Stimulated activated CD8-positive, alpha-beta memory T cell treated with anti-CD3 and anti-CD28 coated beads, Interleukin-2, amount 100 ng/mL, for 48 hours (primary cell): ENCODE measurements at places on chromosomes 13 and 19.

GRCh38 chr19:32908641-32909190, 39.1 kb upstream of the SLC7A9 start:
- DNase-seq: no peak

- DNase-seq: no peak
Observed at GRCh38 chr13:40580566-40581276, 85.7 kb downstream of the FOXO1 start.

DNA sequence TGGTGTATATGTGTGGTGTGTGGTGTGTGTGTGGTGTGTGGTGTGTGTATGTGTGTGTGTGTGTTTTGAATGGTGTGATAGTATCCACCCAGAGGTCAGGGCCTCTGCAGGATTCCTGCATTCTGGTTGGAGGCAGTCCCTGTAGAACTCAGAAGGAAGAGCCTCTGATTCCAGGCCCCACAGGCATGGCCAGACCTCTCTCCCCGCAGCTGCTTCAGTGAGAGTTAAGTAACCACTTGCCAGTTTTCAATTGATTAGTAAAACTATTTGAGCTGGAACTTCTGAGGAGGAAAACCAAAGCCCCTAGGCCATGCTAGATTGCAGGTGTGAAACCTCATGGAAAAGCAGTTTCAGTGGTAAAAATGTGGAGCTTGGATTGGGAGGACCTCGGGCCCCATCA, 2.1 kb downstream of the ATP12A start:
- no peak for DNase-seq

- no peak for DNase-seq
Observed at GRCh38 chr19:29753190-29753933, 38.3 kb upstream of the C19orf12 start.
